ENCODE measurements at places on chromosomes 5 and 9. TPM values are rescaled to one million over a fixed set of nuclear protein-coding genes. Genes with fewer than 3 reads are reported as not detected.

DNA sequence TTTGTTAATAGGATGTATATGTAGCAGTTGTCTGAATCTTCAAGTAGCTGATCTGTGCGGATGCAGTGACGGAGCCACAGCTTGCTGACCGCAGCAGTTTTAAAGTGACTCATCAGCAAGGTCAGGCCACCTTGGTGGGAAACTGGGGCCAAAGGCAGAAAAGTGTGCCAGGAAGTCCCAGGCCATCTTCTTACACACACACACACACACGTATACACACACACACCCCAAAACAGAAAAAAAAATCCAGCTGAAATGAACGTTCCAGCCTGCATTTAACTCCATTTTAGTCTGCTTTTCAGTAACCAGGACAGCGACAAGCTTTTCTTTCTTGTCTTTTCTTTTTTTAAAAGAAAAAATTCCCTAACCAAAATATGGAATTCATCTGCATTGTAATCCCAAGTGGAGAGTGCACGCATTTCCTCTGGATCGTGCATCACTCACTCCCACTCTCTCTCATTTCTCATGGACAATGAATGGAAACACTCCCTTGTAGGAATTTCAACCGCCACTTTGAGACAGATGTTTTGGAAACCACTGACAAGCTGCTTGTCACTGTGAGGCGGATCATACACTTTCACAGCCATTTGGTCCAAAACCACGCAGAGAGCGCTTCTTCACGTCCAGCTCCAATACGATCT lies 103.9 kb downstream of the LHFPL2 start:
- peaks cover 27% of the 10 kb centered on the region for H3K4me1 ChIP-seq
- no peaks in the 10 kb centered on the region for H3K27me3 ChIP-seq
- H3K36me3 ChIP-seq = no peaks in the 10 kb centered on the region
- H3K4me3 ChIP-seq = no peak overlapping the region

The ANKRD31 gene
- 0.52 TPM for total RNA-seq

The SPINK5 gene
- 3.5 TPM for total RNA-seq

The PCDHB9 gene
- 2.2 TPM for total RNA-seq

GRCh38 chr5:147140558-147140957 lies 94.3 kb upstream of the STK32A start:
- H3K27me3 ChIP-seq = no peaks in the 10 kb centered on the region
- no peaks in the 10 kb centered on the region for H3K36me3 ChIP-seq
- H3K27ac ChIP-seq = no peak overlapping the region
- no peaks in the 10 kb centered on the region for H3K4me1 ChIP-seq

GRCh38 chr5:132679717-132680380 lies 6.1 kb downstream of the IL4 start:
- H3K27me3 ChIP-seq = no peaks in the 10 kb centered on the region
- no peak for DNase-seq
- H3K36me3 ChIP-seq = no peaks in the 10 kb centered on the region
- no peak overlapping the region for H3K27ac ChIP-seq
- no peak overlapping the region for H3K4me3 ChIP-seq
- H3K4me1 ChIP-seq = no peaks in the 10 kb centered on the region

DNA sequence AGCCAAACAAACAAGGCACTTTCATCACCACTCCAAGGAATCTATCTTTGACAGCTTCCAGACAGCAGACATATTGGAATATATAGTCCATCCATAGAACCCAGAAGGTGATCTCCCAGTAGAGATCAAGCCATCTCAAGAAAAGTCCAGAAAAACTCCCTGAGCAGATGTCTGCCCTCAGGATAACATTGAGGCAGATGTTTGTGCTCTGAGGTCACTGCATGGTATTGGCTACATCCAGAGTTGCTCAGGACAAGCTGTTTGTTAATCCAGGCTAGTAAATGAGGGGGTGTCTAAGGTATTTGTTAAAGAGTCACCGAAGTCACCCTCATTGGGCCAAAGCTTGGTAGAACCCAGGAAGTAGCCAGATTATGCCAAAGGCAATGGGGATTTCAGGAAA lies 556.3 kb upstream of the KLF4 start:
- H3K4me1 ChIP-seq = no peaks in the 10 kb centered on the region
- no peak for DNase-seq
- H3K4me3 ChIP-seq = no peak overlapping the region
- H3K27ac ChIP-seq = no peak overlapping the region
- no peaks in the 10 kb centered on the region for H3K27me3 ChIP-seq

GRCh38 chr5:81212211-81212751 lies 20.8 kb upstream of the CKMT2 start:
- H3K4me3 ChIP-seq = no peak overlapping the region
- H3K27ac ChIP-seq = no peak overlapping the region
- no peaks in the 10 kb centered on the region for H3K27me3 ChIP-seq
- no peak for DNase-seq
- H3K36me3 ChIP-seq = no peaks in the 10 kb centered on the region
- H3K4me1 ChIP-seq = no peaks in the 10 kb centered on the region

The ARID3C gene
- total RNA-seq = not detected

- DNase-seq = no peak
- no peaks in the 10 kb centered on the region for H3K27me3 ChIP-seq
- no peak overlapping the region for H3K4me3 ChIP-seq
- H3K4me1 ChIP-seq = no peaks in the 10 kb centered on the region
- no peak overlapping the region for H3K27ac ChIP-seq
Observed at GRCh38 chr5:162119801-162120200, 52.2 kb downstream of the GABRG2 start.

DNA sequence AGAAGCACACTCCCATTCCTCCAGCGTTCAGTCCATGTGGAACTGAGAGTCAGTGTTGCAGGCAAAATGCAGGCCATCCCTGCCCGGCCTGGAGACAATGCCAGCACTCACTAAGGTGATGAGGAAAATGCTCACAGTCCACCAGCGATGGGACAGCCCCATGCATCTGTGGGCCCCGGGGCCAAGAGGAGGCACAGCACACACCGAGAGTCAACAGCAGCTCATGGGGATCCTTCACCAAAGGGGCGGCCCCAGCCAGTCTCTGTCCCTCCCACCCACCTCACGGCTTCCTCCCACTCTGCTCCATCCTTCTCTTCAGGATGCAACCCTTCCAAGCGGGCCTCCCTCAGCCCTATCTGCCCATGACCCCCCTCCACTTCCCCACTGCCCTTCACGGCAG lies 6.2 kb downstream of the SEMA4D start:
- H3K27me3 ChIP-seq = no peaks in the 10 kb centered on the region
- no peaks in the 10 kb centered on the region for H3K36me3 ChIP-seq
- peak; percentile 43 for DNase-seq
- no peak overlapping the region for H3K27ac ChIP-seq
- H3K4me1 ChIP-seq = peaks cover 9% of the 10 kb centered on the region

GRCh38 chr5:61319388-61320146 lies 12.5 kb upstream of the ZSWIM6 start:
- H3K4me3 ChIP-seq = no peak overlapping the region
- peak overlapping the region; percentile 76 for H3K27ac ChIP-seq
- H3K27me3 ChIP-seq = no peaks in the 10 kb centered on the region
- no peaks in the 10 kb centered on the region for H3K36me3 ChIP-seq
- DNase-seq = no peak

The SARDH gene
- total RNA-seq = 7.9 TPM

The PROB1 gene
- 24.4 TPM for total RNA-seq

- no peak overlapping the region for H3K27ac ChIP-seq
- H3K4me3 ChIP-seq = no peak overlapping the region
- H3K36me3 ChIP-seq = no peaks in the 10 kb centered on the region
- no peaks in the 10 kb centered on the region for H3K4me1 ChIP-seq
Observed at GRCh38 chr5:147479949-147480348, 29.9 kb downstream of the DPYSL3 start.

DNA sequence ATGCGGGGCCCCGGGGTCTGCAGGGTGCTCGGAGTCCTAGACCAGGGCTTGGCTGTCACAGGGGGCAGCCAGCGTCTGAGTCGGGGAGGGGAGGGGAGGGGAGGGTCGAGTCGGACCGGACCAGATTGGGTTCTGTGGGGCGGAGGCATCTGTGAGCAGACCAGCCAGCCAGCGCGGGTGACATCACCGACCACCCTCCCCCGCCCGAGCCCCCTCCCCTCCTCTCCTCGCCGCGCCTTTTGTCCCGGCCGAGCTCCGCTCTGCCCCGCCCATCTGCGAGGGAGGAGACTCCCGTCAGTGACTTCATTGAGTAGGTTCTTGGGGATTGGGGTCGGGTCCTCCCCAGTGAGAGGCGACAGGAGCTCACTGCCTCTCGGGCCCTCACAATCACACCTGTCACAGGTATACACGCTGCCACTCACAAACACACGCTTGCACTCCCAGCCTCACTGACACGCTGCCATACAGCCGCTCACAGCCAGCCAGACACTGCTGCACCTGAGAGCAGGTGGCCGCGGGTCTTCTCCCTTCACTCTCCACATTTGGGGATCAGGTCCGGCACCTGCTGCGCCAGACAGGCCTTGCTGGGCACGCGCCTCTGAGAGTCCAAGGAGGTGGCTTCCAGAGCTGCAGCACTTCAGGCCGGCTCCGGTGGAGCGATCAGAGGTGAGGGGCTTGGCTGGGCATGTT lies 546 bp downstream of the DNAJB5 start:
- peak; percentile 68 for DNase-seq
- peaks cover 37% of the 10 kb centered on the region for H3K4me1 ChIP-seq
- H3K27me3 ChIP-seq = no peaks in the 10 kb centered on the region

The G3BP1 gene
- 167 TPM for total RNA-seq

The ZNF608 gene
- 17.0 TPM for total RNA-seq

DNA sequence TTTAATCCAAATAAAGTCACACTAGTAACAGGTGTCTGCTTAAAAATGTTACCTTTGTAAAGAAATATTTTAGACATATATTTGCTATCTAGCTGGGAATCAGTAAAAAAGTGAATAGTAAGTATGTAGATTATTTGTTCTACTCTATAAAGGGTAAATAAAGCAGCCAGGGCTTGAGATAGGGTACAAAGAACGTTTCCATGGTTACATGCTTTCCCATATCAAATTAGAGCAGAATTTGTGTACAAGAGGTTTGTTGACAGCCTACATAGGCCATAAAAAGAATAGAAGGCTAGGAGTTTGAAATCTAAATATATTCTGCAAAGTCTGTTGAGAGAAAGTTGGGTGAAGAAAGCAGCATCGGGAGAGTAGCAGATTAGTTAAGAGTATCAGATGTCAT lies 160.9 kb upstream of the POU5F2 start:
- no peak overlapping the region for H3K27ac ChIP-seq
- H3K36me3 ChIP-seq = no peaks in the 10 kb centered on the region
- H3K4me1 ChIP-seq = no peaks in the 10 kb centered on the region
- no peak overlapping the region for H3K4me3 ChIP-seq
- no peak for DNase-seq

DNA sequence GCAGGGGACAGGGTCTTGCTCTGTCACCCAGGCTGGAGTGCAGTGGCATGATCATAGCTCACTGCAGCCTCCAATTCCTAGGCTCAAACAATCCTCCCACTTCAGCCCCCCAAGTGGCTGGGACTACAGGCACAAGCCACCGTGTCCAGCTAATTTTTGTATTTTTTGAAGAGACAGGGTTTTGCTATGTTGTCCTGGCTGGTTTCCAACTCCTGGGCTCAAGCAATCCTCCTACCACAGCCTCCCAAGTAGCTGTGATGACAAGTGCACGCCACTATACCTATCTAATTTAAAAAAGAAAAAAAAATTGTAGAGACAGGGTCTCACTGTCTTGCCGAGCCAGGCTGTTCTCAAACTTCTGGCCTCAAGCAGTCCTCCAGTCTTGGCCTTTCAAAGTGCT lies 31.6 kb upstream of the LECT2 start:
- no peaks in the 10 kb centered on the region for H3K27me3 ChIP-seq
- no peaks in the 10 kb centered on the region for H3K36me3 ChIP-seq
- DNase-seq = no peak
- H3K4me1 ChIP-seq = no peaks in the 10 kb centered on the region
- H3K27ac ChIP-seq = no peak overlapping the region
- no peak overlapping the region for H3K4me3 ChIP-seq
